ENCODE measurements at places on chromosomes 3 and 15. TPM values are rescaled to one million over a fixed set of nuclear protein-coding genes. Genes with fewer than 3 reads are reported as not detected.
A peak's percentile ranks its signal among the peaks of the same experiment; 100 is the strongest.

GRCh38 chr3:21237638-21238037 is 513.4 kb downstream of the ZNF385D start:
- no peak for DNase-seq
- no peaks in the 10 kb centered on the region for H3K27me3 ChIP-seq
- no peak overlapping the region for H3K4me3 ChIP-seq
- H3K36me3 ChIP-seq: no peaks in the 10 kb centered on the region

DNA sequence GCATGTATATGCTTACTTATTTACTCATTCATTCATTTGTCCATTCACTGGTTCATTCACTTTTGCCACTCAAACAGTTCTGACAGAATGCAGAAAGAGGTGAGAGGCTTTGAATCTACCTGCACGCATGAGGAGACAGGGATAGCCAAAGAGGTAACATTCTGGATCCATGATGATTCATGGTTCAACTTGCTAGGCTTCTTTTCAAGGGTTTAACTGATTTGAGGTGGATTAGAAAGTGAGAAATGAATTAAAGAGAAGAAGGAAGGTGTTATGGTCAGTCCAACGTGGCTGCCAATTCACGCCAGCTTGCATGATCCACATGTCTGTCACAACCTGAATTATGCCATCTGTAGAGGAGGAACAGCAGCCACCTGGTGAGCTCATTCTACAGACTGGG is 260.6 kb downstream of the ARRDC4 start:
- DNase-seq: no peak
- no peak overlapping the region for H3K27ac ChIP-seq
- H3K4me3 ChIP-seq: no peak overlapping the region

DNA sequence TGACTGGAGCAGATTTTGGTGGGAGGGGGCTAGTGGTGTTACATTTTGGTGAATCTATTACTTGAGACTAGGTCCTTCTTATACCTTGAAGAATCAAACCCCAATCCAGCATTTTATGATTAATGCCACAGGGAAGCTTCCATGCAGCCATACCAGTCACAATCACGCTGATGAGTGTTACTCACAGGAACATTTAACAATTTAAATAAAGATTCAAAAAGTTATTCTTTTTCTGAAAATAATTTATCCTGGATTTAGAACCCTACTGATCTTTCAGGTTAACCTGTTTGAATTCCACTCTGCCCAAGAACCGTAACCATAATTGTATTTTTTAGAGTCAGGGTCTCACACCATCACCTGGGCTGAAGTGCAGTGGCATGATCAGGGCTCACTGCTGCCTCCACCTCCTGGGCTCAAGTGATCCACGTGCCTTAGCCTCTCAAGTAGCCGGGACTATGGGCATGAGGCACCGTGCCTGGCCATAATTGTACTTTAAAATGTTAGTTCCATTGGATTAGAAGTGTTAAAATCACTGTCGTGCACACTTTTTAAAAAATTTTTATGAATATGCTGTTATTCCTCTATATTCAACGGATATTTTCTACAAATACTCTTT is 929 bp upstream of the MTMR10 start:
- H3K4me3 ChIP-seq: peak overlapping the region; percentile 88
- no peak overlapping the region for H3K27ac ChIP-seq
- H3K36me3 ChIP-seq: no peaks in the 10 kb centered on the region
- DNase-seq: no peak

GRCh38 chr15:63487076-63487757 is 17.2 kb upstream of the USP3 start:
- no peaks in the 10 kb centered on the region for H3K36me3 ChIP-seq
- H3K27me3 ChIP-seq: no peaks in the 10 kb centered on the region
- H3K4me1 ChIP-seq: peaks cover 4% of the 10 kb centered on the region
- peak; percentile 90 for DNase-seq
- no peak overlapping the region for H3K27ac ChIP-seq

- H3K27me3 ChIP-seq: no peaks in the 10 kb centered on the region
- H3K36me3 ChIP-seq: no peaks in the 10 kb centered on the region
- no peak for DNase-seq
- peak overlapping the region; percentile 3 for H3K4me3 ChIP-seq
- peaks cover 2% of the 10 kb centered on the region for H3K4me1 ChIP-seq
- no peak overlapping the region for H3K27ac ChIP-seq
Measured at GRCh38 chr15:78620021-78620526, 722 bp downstream of the CHRNA3 start.

The LYZL4 gene
- total RNA-seq: not detected

The TP63 gene
- total RNA-seq: 0.41 TPM

The PLA2G4F gene
- 0.12 TPM for total RNA-seq

The PLSCR5 gene
- not detected for total RNA-seq

The DZIP1L gene
- 22.2 TPM for total RNA-seq

The MITF gene
- 20.2 TPM for total RNA-seq
